C1 segment of cervical spinal cord (tissue), 14 donors: ENCODE measurements at places on chromosomes 16 and 17.
A peak's percentile ranks its signal among the peaks of the same experiment; 100 is the strongest.

DNA sequence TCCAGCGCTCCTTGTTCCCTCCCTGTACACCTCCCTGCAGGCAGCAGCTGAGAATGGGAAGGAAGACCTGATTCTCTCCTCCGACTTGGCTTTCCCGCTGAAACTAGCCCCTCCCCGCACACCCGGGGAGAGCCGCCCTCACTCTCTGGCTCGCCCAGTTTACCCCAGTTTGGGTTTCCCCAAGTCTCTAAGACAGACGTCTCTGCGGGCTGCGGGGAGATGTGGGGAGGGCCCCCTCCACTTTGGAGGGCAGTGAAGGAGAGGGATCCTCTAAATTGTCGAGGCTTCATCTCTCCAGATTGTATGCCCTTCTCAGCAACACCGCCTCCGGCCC is 797 bp downstream of the GRB7 start:
- no peak for DNase-seq

- no peak for DNase-seq
These were observed 5.0 kb downstream of the SLC5A2 start for GRCh38 chr16:31487720-31488467.

DNA sequence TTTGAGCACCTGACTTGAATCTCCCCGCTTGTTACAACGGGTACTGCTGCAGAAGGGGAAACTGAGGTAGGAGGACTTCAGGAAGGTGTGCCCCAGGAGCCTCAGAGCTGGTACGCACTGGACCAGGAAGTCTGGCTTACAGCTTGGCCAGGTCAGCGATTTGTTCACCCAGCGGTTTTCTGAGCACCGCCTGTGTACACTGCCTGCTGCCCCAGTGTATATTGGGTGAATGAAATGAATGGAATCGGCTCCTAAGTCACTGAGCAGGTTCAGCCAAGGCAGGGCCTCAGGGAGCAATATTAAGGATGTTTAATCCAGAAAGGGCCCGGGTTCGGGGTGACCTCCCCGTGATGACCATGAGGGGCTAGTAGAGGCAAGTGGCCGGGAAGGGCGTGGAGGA is 164.0 kb upstream of the CIBAR2 start:
- no peak for DNase-seq

- no peak for DNase-seq
These were observed 69.4 kb downstream of the ZDHHC7 start for GRCh38 chr16:84941921-84942320.

- DNase-seq, result no peak
These were observed 103.3 kb upstream of the CLEC3A start for GRCh38 chr16:77918809-77919707.

DNA sequence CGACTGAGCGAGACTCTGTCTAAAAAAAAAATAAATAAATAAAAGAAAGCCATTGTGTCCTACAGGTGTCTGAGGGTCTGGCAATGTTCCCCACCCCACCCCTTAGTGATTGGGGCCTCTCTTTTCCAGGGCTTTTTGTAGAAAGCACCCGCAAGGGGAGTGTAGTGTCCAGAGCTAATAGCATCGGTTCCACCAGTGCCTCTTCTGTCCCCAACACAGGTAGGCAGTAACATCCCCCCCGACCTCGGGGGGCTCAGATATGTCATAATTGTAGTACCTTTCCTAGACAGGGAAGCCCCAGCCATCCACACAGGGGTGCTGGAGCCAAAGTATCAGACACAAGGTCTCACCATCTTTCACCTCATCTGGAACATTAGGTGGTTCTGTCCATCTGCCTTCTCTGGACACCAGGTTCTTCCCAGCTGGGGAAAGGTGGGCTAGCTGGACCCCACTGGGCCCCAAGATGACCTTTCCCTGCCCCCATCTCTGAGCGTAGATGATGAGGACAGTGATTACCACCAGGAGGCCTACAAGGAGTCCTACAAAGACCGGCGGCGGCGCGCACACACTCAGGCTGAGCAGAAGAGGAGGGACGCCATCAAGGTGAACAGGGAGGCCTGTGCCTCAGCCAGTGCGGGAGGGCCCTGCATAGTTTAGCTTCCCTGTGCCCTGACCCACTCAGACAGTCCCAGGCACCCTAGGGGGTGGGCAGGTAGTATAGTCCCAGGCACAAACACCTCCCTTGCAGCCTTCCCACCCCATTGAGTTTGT is 1.6 kb downstream of the MLX start:
- no peak for DNase-seq

DNA sequence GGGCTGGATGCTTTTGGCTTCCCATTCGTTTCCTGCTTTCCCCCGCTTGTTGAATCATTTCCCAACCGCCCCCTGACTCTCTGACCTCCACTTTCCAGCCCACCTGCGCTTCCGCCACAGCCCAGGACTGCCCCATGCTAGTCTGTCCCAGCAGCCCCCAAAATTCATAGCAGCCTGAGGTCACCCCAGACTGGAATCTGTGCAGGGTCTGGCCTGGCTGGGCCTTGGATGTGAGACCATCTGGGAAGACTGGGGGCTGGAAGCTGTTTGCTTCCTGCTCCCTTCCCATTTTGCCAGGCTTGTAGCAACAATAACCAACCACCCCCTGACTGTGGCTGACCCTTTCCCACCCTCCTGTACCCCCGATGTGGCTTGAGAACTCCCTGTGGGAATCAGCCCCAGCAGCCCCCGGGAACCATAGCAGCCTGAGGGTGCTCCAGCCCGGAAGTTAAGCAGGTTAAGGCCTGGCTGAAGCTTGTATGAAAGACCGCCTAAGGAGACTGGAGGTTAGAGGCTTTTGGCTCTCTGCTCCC is 2290.8 kb downstream of the TP53TG3F start:
- DNase-seq, result no peak

DNA sequence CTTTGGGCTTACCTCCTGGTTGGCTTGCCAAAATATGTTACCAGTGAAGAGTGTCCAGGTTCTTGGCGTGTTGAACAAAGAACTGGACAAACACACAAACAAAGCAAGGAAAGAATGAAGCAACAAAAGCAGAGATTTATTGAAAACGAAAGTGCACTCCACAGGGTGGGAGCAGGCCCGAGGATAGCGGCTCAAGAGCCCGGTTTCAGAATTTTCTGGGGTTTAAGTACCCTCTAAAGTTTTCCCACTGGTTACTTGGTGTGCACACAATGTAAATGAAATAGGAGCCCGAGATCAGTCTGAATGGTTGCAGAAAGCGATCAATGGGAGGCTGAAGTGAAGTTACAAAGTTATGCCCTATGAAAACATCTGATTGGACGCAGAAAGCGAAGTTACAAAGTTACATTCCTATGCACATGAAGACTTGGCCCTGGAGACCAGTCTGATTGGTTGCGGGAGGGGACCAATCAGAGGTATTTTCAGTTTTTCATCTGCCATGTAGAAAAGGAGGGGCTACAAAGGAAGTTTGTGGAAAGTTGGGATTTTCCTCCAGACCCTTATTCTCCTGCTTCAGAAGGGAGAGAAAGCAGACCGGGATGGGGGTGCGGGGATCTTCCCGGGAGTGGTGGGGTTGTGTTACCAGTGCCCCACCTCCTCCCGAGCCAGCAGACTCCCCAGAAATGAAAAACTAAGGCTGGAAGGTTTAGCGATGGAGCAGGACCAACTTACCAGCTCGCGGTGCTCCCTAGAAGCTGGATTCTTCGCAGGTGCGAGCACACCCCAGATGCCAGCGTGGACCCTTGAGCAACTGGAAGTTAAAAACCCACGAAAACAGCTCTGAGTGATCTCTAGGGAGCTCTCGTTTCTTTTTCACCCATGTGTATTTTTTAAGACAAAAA is at the start of gene SLFN12:
Gene SLFN12, minus strand, starts transcription at position 325 of the 899 bp plus-strand sequence. CDS start 9,472 bp downstream, outside the sequence.
- peak; percentile 36 for DNase-seq

DNA sequence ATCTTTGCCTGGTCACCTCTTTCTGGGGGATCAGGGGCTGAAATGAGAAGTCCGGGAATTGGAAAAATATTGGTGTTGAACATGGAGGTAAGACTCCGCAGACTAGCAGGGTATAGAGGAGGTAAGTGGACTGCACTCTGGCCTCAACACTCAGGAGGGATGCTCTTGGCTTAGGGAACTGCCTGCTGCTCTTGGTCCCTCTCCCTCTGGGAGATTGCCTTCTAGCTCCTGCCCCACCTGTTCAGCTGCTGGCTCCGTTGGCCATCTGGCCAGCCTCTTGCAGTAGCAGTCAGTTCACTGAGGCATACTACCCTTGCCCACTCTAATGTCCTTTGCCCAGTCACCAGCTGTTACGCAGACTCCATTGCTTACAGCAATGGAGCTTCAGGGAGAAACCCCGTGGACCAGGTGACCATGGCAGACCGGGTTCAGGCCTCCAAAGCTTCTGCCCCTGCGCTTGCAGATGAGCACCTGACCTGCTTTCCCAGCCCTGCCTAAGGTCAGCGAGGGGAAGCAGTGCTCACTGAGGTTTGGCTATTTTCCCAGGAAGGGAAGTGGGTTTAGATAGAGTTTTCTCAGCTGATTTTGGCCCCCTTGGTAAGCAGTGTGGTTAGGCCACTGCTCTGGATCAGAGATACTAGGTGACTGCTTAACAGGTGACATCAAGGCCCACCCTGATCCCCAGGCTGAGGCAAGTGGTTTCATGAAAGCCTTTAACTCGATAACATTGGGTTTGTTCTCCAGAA is 11.9 kb downstream of the CDK5RAP3 start:
- DNase-seq, result no peak

DNA sequence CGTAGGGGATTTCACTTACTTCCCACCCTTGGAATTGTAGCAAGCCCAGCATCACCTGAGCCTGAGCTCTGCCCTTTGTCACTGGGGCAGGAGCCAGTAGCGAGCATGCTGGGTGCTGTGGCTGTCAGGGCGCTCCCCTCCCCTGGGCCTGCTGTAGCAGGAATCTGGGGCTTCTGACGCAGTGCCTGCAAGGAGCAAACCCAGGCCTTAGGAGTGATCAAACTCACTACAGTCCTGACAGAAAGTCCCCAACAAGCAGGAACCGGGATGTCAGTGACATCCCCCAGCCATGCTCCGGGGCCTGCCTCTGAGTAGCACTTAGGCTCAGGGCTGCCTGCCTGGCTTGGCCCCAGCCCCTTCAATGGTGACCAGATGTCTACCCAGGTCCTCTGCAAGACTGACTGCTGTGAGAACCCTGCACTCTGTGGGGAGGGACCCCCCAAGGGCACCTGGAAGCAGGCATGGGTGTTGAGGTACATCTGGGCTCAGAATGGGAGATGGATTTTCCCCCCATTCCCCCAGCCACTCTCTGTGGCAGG is 23.5 kb downstream of the PLD6 start:
- DNase-seq, result no peak

GRCh38 chr16:57951204-57951960 is 19.5 kb downstream of the CNGB1 start:
- DNase-seq, result no peak

DNA sequence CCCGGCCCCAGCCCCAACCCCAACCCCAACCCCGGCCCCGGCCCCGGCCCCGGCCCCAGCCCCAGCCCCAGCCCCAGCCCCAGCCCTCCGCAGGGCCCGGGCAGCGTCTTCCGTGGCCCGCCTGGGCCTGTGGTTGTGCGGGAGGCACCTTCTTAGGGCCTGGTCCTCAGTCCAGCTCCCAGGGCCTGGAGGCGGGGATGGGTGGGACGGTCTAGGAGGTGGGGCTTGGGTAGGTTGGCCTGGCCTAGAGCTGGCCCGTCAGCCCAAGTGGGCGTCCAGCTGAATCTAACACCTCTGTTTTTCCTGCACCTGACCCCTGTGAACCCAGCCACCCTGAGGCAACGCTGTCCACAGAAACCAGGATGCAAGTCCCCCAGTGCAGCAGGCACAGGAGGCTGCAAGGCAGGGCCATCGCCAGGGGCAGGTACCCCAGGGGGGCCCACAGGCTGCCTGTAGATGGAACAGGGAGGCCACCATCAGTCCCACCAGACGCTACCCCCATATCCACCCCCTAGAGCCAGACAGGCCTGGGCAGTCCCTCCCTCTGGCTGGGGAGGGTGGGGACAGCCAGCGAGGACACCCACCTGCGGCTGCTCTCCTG is 8.8 kb downstream of the MSLN start:
- DNase-seq, result no peak

- DNase-seq, result no peak
These were observed 59.3 kb downstream of the NKD1 start for GRCh38 chr16:50607447-50607846.

- DNase-seq, result no peak
These were observed 33.0 kb upstream of the PRKCB start for GRCh38 chr16:23802776-23803175.

DNA sequence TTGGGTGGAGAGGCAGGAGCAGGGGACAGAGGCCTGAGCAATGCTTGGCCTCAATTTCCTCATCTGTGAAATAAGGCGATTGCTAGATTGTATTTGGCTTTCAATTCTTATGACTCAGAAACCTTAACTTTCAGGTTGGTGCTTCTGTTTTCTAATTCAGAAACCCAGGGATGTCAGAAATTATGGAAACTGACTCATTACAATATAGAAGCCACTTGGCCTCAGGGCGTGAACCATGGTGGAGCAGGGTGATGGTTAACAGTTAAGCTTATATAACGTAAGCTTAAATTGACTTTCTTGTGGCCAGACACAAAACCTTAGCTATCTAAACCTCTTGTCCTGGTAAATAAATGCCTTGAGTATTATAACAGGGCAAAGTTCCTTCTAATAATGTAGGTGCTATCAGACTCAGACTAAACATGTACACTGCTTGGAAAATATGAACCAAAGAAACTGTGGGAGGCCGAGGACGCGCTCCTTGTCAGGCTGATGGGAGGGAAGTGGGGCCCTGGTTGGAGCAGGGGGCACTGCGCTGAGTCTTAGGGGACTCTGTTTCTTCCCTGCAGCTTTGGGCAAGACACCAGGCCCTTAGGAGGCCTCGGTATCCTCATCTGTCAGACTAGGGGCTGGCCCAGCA is 17.1 kb upstream of the SREBF1 start:
- no peak for DNase-seq

- no peak for DNase-seq
These were observed 3.0 kb downstream of the TNK1 start for GRCh38 chr17:7383742-7384488.

- DNase-seq, result peak; percentile 42
These were observed 3.2 kb downstream of the CDR2L start for GRCh38 chr17:74990581-74991105.

GRCh38 chr17:30346221-30346795 is 12.5 kb upstream of the TMIGD1 start:
- no peak for DNase-seq

GRCh38 chr16:54843424-54843750 is 87.3 kb upstream of the IRX5 start:
- DNase-seq, result no peak

DNA sequence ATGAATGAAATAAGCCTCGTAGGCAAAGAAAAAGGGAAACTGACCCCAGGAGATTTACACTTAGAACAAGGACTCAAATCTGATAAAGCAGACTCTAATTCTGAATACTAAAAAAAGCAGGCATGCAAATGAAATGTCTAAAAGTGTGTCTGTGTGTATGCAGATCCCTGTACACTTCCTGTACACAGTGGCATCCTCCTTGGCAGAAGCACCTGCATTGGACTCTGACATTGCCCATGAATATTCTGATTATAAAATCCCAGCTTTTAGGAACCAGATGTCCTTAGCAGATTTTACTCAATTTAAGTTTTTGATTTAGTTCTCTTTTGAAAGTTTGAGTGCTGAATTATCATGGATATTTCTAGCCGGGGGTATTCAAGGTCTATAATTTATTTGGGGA is 306.0 kb upstream of the CDH8 start:
- DNase-seq, result no peak

DNA sequence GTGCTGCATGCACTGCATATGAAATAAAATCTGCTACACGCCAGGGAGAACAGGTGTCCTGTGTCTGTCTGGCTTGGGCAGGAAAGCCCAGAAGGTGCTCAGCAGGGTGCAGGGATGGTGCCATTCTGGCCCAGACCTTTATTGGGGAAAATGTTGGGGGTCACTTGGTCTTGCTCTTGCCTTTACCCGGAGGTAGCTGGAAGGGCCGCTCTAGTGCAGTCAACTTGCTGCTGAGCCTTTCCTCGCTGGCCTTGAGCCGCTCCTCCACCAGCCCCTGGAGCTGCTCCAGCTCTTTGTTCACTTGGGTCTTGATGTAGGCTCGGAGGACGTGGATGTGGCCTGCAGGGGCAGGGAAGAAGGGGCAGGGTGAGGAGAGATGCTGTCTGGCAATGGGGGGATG is 4.5 kb downstream of the CFAP119 start:
- no peak for DNase-seq
